ENCODE measurements at places on chromosomes 1 and 21.

DNA sequence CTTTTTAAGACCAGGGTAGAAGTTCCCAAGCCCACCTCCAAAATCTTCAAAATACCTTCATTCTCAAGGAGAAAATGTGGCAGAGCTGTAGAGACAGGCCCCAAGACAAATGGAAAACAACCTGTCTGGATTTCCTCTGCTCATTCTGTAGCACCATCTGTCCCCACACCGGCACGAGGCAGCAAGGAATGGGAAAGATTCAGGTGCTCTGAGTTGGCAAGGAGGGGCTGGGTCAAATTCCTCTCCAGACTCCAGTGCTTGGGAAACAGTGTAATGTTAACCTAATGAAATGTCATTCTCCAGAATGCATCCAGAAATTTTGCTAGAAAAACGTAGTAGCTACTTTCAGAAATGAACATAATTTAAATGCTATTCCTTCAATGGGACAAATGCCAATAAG is 9.3 kb downstream of the PABPC4 start:
- DNase-seq, result no peak

GRCh38 chr1:111212634-111213335 is 12.3 kb upstream of the DENND2D start:
- DNase-seq, result no peak

DNA sequence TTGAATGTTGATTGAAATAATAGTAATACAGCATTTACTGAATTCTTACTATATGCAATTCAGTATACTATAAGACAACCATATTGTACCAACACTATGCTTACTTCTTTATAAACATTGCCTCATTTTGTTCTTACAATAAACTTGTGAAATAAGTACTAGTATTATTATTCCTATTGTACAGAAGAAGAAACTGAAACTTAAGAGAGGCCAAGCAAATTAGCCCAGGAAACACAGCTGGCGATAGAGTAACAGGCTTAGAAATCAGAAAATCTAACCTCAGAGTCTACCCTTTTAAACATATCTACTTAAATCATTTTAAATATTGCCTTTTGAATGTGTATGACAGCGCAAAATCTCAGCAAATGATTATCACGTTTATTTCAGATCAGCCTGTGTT is 41.7 kb downstream of the FASLG start:
- no peak for DNase-seq

GRCh38 chr1:216896146-216896545 is 172.9 kb upstream of the ESRRG start:
- DNase-seq, result no peak

- no peak for DNase-seq
Observed at GRCh38 chr1:119225265-119225664, 84.8 kb upstream of the WARS2 start.

DNA sequence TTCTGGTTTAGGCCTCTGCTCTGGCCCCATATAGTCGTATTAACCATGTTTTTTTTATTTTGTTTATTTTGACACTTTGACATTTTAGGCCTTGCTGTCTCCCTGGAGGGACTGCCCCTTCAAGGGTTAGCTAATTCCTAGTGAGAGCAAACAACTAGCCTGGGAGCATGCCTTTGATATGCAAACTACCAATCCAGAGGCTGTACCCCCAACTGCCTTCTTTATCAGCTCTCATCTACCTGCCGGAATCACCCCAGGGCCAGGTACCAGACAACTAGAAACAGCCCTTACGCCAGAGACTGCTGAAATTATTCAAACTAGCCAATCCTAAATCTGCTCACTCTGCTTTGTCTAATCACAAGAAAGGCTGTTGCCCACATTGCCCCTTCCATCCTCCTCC is 13.0 kb upstream of the ST6GALNAC5 start:
- no peak for DNase-seq
